Mucosa of gallbladder (tissue), 1 donor: ENCODE measurements at places on chromosomes 4 and X. TPM values are rescaled to one million over a fixed set of nuclear protein-coding genes. Genes with fewer than 3 reads are reported as not detected.

The RGN gene
- 7.6 TPM for total RNA-seq

The HHIP gene
- total RNA-seq = 9.5 TPM

GRCh38 chr4:179666226-179666625 lies 2224.0 kb upstream of the AGA start:
- DNase-seq = no peak

DNA sequence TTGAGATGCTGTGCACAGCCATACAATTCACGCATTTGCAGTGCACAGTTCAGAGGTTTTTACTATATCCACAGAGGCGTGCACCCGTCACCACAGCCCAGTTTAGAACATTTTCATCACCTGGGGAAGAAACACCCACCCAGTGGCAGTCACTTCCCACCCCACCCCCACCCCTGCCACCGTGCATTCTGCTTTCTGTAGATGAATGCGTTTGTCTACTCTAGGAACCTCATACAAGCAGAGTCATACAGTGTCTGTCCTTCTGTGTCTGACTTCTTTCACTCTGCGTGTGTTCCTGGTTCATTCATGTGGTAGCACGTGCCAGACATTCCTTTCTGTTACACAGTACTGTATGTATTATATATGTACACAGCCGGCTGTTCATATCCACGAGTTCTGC lies 122.8 kb downstream of the TBL1X start:
- DNase-seq = no peak

DNA sequence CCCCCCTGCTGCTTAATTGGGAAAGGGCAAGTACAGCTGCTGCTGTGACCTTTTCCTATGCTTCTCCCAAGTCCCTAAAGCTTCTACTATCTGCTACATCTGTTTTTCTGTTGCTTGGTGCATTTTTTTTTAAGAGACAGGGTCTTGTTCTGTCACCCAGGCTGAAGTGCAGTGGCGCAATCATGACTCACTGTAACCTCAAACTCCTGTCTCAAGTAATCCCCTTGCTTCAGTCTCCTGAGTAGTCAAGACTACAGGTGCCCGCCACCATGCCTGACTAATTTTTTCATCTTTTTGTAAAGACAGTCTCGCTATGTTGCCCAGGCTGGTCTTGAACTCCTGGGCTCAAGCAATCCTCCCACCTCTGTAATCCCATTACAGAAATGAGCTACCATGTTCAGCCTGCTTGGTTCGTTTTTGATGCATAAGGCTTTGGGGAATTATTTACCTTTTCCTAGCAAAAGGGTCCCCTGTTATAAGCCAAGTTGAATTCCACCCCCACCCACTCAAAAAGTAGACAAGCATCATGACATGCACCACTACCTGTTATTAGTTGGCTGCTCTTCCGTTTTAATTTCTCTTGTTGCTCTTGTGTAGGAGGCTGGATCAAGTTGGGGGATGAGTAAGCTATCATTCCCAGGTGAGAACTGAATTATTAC lies 39.6 kb downstream of the DGKK start:
- no peak for DNase-seq

The TMPRSS11A gene
- total RNA-seq = not detected

DNA sequence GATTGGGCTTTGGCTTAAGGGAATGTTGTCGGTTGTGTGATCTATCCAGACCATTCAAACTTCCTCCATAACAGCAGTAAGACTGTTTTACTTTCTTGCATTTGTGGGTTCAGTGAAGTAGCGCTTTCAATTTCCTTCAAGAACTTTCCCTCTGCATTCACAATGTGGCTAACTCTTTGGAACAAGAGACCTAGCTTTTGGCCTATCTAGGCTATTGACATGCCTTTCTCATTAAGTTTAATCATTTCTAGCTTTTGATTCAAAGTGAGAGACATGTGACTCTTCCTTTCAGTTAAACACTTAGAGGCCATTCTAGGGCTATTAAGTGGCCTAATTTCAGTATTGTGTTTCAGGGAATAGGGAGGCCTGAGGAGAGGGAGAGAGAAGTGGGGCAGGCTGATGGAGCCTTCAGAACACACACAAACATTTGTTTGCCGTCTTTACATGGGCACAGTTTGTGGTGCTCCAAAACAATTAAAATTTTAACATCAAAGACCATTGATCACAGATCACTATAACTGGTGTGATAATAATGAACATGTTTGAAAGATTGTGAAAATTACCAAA lies 34.1 kb downstream of the ADH5 start:
- no peak for DNase-seq

GRCh38 chr4:66972087-66972486 lies 573.2 kb downstream of the CENPC start:
- no peak for DNase-seq

- no peak for DNase-seq
Measured at GRCh38 chr4:7786517-7786916, 153.1 kb downstream of the AFAP1 start.

- no peak for DNase-seq
Measured at GRCh38 chr4:113823291-113823659, 61.7 kb upstream of the CAMK2D start.

The PHKA1 gene
- 9.6 TPM for total RNA-seq

- no peak for DNase-seq
Measured at GRCh38 chr4:174349156-174349555, 65.4 kb downstream of the CEP44 start.

- DNase-seq = peak; percentile 60
Measured at GRCh38 chr4:185219551-185220344, 10.3 kb downstream of the SNX25 start.

The LDOC1 gene
- 32.9 TPM for total RNA-seq

GRCh38 chr4:56733352-56733751 lies 52.3 kb upstream of the HOPX start:
- DNase-seq = no peak

DNA sequence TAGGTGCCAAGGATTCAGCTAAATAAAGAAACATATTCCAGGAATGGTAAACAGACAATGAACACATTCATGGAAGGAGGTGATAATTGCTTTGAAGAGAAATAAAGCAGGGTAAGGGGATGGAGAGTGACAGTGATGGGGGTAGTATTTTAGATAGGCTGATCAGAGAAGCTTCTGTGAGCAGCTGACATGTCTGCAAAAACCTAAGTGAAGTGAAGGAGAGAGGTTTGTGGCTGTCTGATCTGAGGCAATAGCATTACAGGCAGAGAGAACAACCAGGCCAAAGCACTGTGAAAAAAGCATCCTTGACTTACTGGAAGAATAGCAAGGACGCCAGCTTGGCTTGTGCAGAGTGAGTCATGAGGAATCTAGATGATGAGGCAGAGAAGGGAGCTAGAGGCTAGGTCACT lies 271.9 kb upstream of the GATB start:
- DNase-seq = no peak

GRCh38 chrX:32825009-32825408 lies 386.3 kb downstream of the DMD start:
- no peak for DNase-seq

DNA sequence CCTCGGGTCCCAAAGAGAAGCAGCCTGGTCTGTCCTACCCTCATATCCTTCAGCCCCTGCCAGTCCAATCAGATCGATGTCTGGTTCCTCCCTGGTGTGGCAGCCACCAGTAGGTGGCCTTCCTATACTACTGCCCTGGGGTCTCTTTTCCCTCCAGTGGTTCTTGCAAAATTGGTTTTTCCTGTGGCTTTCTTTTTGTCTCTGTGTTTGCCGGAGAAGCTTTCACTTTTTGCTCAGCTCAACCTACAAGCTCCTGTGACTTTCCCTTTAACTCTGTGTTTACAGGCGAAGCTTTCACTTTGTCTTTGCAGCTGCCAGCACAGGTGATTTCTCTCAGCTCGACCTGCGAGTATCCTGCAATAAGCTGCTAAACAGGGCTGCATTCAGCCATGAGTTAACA lies 46.8 kb downstream of the UGT2A3 start:
- no peak for DNase-seq

DNA sequence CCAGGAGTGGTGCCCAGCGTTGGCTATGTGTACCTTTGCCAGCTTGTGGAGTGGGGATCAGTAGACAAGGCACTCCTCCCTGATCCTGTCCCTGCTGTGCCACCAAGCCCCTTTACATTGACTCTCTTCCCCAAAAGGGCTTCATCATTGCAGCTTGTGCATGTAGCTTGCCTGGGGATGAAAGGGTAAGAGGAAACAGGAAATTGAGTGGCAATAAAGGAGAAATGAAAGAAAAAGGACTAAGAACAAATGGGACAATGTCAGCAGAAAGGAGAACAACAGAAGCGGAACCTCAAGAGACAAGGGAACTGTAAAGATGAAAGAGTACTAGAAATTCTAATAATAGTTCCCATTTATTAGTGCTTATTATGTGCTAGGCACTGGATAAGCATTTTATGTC lies 8.7 kb upstream of the IL13RA1 start:
- DNase-seq = no peak

GRCh38 chr4:183561905-183562304 lies 57.0 kb downstream of the ING2 start:
- no peak for DNase-seq

GRCh38 chr4:99135541-99136162 lies 8.4 kb downstream of the ADH4 start:
- DNase-seq = no peak

DNA sequence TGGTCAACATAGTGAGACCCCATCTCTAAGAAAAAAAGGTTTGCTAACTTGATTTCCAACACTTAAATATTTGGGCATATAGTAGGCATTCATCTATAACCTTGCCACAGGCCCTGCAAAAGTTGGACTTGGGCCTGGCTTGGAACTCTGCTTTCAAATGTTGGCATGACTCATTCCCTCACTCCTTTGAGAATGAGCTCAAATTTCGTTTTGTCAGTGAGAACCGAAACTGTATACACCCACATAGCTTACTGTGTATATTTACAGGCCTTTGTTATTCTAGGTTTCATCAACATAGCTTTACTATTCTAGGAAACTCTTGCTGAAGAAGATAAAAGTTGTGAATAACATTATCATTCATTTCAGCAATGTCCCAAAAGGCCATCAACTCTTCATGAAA lies 88.7 kb upstream of the ELOVL6 start:
- DNase-seq = no peak

DNA sequence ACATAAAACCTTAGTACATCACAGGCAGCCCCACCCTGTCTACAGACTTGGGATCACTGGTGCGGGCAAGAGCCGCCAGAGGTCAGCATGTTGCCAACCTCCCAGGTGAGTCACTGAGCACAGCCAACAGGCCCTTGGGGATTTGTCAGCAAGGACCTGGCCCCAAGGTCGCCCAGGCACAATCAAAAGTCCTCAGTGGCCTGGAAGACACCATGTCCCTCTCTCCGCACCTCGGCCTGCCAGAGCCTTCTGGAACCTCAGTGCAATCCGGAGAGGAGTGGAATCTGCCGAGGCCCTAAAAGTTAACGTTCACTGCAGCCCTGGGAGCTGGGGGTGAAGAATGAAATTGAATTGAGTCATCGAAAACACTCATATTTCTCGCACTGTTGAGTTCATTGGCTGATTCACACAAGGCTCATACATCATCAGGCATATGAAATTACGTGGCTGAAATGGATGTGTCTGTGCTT lies 74.3 kb downstream of the WFS1 start:
- peak; percentile 31 for DNase-seq

DNA sequence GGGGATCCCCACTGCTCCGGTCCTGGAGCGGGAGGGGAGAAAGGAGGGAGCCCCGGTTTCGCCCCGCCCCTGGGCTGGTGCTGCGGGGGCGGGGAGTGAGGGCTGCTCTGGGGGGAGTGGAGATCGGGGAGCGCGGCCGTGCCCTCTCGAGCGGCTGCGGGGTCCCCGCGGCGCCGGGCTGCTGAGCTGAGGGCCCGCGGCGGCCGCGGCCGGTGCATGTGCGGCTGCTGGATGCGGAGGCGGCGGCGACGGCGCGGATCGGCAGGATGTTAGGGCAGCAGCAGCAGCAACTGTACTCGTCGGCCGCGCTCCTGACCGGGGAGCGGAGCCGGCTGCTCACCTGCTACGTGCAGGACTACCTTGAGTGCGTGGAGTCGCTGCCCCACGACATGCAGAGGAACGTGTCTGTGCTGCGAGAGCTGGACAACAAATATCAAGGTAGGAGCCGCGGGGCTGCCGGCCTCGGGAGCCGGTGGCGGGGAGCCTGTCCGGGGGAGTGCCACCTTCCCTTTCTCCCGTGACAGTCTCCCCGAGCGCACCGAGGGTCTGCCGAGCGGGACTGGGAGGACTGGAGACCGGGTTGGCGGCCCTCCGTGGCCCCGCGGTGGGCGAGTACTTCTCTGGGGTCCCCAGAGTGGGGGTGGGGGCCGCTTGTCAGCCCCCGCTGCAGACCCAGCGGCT lies at the start of gene ING2:
Gene ING2 (plus strand): TSS at position 129 of the 681 bp plus-strand sequence. CDS start 138 bp downstream, at position 267.
- peak; percentile 12 for DNase-seq

- DNase-seq = no peak
Measured at GRCh38 chrX:133804072-133804471, 181.3 kb downstream of the GPC3 start.

The MAGEE2 gene
- 0.43 TPM for total RNA-seq

DNA sequence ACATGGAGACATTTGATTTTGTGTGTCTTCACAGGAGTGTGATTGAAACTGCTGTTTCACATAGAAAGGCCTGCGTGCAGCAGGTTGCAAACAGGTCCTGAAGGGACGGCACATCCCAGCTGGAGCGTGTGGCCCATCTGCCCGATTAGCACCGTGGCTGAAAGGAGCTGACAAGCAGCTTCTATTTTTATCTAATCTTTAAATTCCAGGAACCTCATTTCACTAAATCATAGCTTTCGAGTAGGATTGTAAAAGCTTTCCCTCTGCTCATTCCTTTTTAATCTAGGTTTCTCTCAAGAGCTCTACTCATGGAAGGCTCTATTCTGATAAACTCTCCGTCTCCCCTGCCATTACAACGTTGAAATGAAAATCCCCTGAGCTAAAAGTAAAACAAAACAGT lies 106.8 kb downstream of the FSTL5 start:
- no peak for DNase-seq

GRCh38 chr4:130056286-130056685 lies 960.3 kb downstream of the C4orf33 start:
- no peak for DNase-seq

DNA sequence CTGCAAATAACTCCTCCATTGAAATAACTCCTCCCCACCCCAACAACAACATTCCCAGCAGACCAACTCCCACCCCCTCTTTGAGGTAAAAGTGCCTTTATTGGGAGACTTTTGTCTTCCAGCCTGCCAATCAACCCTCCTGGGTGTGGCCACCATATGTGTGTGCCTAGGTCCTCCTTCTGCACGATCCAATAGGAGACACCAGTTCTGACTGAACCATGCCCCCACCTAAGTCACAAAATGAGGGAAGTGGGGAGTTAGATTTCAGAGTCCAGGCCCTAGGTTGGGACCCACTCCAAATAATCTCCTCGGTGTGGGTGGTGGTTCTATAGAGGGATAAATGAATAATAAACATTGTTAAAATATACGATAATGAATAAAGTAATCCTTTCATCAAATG lies 3.0 kb downstream of the PLP2 start:
- no peak for DNase-seq

The CDK16 gene
- total RNA-seq = 80.9 TPM

The GASK1B gene
- 27.0 TPM for total RNA-seq

The MAPK10 gene
- total RNA-seq = 45.0 TPM

- DNase-seq = no peak
Measured at GRCh38 chrX:83511208-83511607, 3.1 kb downstream of the POU3F4 start.

- DNase-seq = no peak
Measured at GRCh38 chr4:136811496-136812077, 720.7 kb downstream of the PCDH18 start.
